Stimulated activated CD8-positive, alpha-beta memory T cell treated with anti-CD3 and anti-CD28 coated beads, Interleukin-4, amount 100 ng/mL, for 24 hours (primary cell): ENCODE measurements at places on chromosomes 5 and 9.

DNA sequence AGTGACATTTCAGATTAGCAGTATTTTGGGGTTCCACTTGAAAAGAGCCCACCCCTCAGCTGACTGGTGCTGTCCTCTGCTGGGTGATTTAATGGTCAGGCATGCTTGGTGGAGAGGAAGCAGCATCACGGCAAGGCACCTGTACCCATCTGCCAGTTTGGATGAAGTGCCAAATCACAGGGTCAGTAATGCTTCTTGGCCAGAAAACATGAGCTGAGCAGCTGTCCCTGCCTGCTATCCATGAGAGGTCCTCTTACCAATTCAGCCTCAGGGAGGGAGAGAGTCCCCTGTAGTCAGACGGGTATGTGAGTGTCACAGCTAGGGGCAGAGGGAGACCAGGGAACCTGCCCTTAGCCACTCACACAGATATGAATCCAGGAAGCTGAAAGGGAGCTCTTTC, 137.9 kb downstream of the SEC61B start:
- no peak for DNase-seq

DNA sequence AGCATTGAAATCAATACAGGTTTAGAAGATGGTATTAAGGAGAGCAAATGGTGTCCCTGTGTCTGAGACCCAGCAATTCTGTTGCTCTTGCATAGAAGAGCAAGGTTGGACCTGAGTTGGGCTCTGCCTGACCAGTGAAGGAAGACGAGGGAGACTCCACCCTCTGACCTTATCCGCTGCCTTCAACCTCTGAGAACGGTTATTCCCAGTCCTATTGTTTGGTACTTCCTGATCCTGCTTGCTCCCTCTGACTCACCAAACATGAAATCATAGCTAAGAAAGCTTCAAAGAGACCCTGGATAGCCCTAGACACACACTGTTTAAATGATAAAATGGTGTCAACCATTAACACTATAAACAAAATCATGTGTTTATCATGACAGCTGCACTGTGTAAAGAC, 218.5 kb downstream of the PLK2 start:
- no peak for DNase-seq

- no peak for DNase-seq
Observed at GRCh38 chr9:123157221-123157620, 111.2 kb downstream of the STRBP start.

DNA sequence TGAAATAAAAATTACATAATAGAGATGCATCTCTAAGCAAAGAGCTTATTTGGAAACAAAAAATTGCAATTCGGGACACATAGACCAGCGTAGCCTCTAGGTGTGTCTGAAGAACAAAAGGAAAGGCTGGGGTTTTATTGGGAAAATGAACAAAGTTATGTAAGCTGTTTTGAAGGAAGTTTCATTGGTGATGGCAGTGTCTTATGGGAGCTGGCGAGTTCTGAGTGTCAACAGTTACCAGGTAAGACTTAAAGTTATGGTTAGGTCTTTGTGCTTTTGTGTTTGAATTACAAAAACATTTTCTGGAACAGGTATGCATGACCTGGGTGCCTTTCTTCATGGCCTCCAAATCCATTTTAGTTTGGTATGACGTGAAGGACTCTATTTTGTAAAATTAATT, 48.9 kb downstream of the SLC27A6 start:
- DNase-seq = no peak

- DNase-seq = no peak
Observed at GRCh38 chr5:54243483-54244080, 66.8 kb downstream of the ARL15 start.
